Astrocyte of the hippocampus (primary cell): ENCODE measurements at places on chromosomes 7 and 10.

- no peak for DNase-seq
Measured at GRCh38 chr10:86218160-86218559, 148.4 kb downstream of the GRID1 start.

DNA sequence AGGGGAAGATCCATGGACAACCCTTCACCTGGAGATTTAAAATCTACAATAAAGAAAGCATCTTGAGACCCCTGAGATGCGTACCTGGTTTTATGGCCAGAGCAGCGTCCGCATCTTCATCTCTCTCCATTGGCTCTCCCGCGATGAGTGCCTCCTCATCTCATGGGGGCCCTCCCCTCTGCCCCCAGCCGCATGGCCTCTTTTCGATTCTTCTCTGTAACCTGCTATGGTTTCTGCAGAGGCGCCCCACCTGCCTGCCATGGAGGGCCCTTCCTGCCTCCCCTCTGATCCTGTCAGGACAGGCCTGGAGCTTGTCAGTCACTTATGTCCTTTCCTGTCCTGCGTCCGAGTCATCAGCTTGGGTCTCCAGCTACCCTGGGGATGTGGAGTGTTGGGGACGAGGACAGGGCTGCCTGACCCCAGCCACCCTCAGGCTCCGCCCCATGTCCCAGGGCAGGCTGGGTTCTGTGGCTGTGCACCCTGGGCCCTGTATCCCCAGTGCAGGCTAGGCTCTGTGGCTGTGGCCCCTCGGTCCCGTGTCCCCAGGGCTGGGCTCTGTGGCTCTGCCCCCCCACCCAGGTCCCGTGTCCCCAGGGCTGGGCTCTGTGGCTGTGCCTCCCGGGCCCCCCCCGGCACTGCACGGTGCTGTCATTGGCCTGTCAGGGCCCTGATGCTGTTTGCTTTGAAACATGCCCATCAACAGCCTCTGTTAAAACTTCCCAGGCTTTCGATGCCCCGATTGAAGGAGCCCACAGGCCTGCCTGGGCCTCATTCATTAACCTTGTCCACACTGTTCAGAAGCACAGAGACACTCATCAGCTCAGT is 99.8 kb downstream of the WDR37 start:
- no peak for DNase-seq

DNA sequence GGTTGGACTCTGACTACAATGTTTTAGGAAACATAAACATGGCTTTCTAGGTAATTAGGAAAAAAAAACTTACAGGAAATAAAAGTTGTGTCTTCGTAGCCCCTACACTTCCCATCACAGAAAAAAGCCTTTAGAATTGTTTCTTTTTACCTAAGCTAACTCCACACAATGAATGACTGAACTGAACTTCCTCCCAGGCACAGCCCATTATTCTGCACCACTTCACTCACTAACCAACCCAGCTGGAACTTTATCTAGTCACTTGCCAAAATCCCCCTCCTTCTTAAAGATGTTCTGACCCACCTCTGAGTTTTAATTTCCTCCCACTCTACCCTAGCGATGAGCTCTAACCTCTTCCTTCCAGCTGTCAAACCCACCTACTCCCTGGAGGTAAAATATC is 91.7 kb upstream of the MEOX2 start:
- no peak for DNase-seq

DNA sequence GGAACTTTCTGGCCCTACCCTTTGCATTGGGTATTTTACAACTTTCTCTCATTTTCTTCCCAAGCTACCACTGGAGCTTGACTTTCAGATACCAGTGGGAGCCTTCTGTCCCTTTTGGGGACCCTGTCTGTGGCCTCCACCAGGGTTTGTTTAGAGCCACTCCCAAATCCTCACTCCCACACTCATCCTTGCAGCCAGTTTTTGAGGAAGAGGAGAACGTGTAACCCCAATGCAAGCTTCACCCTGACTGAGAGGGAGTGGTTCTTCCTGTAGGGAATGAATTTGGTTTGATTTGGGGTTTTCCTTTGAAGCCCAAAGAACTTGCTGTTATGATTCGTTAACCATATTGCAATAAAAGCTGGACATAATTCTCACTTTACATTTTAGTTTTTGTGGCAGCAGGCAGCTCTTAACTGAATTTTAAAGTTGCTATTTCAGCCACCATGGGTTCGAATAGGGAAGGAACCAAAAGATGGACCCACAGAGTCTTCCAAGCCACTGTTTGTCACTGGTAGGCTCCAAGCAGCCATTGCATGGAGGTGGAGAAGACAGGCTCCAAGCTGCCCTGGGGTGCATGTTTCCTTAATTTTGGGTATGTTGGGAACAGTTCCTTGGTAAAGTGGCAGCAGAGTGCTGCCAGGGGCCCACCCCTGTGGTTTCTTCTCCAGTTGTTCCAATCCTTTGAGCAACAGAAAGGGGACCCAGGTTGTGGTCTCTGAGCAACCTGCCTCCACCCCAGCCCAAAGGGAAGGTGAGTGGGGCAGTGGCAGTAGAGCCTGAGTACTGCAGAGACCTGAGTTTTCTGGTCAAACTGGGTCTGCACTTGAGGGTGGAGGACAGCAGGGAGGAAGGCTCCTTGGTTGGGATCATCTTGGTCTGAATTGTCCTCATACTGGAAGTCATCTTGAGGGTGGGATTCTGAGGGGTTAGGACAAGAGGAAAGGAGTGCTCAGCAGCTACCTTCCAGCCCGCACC is 5.1 kb downstream of the EVX1 start:
- no peak for DNase-seq

- peak; percentile 34 for DNase-seq
Measured at GRCh38 chr10:111281516-111281915, 204.7 kb downstream of the ADRA2A start.

- DNase-seq = no peak
Measured at GRCh38 chr10:119101366-119102098, 2.4 kb upstream of the DENND10 start.

GRCh38 chr10:109205929-109206585 is 717.3 kb downstream of the XPNPEP1 start:
- peak; percentile 81 for DNase-seq

DNA sequence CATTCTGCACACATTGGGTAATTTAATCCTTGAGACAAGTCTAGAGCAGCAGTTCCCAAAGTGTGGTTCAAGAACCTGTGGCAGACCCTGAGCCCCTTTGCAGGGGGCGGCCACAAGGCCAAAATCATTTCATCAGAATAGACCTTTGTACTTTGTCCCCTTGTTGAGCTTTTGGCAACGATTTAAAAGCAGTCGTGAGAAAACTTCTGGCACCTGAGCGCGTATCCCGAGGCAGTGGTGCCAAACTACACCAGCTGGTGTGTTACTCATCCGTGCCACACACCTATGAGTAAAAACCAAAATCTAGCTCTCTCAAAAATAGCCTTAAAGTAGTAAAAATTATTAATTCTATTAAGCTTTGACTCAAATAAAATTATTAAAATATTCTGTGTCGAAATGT is 306.8 kb downstream of the SDK1 start:
- DNase-seq = no peak

DNA sequence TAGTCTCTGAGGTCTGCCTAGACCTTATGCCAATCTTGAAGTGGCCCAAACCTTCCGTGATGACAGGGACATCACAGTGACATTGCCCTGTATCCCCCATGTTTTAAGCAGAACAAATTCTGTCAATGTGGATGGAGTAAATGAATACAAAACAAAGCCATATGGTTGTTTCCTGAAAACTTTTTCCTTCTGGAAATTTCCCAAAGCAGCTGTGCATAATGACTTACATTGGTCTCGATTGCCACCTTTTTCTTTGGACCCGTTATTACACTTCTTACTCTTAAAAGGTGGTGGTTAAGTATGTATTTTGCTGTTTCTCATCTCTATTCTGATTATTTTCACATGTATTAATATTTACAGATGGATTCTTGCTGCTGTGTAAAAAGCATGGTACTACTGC is 411.2 kb upstream of the KLF6 start:
- no peak for DNase-seq

DNA sequence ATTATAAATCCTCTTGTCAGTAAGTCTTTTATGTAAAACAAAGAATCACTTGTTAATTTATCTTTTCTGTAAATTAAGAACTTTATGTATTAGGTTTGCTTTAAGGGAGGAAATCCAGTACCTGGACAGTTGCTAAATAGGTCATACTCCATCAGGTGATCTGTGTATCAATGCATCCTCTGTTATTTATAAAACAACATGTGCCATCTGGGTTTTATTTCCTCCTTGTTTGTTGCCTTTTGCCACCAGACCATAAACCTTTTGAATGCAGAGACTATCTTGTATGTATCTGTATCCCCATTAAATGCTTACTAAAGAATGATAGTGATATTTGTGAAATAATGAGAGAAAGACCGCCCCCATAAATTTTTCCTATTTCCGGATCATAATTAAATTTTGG is 70.0 kb downstream of the SLC35B4 start:
- no peak for DNase-seq

GRCh38 chr7:9498303-9498702 is 1064.9 kb downstream of the NXPH1 start:
- DNase-seq = no peak

GRCh38 chr10:102322914-102323313 is 72.6 kb upstream of the NFKB2 start:
- peak; percentile 49 for DNase-seq

DNA sequence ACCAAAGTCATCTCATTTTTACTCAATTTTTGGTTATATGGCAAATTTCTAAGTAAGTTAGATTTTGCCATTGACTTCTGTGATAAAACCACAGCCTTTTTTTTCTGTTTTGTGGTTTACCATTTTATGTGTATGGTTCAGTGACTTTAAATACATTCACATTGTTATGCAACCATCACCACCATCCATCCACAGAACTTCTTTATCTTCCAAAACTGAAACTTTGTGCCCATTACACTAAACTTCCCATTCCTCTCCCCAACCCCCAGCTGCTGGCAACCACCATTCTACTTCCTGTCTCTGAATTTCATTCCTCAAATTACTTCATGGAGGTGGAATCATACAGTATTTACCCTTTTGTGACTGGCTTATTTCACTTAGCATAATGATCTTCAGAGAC is 280.4 kb upstream of the TCERG1L start:
- DNase-seq = no peak

- DNase-seq = no peak
Measured at GRCh38 chr10:93173967-93174845, 100.5 kb downstream of the CYP26A1 start.

- DNase-seq = no peak
Measured at GRCh38 chr10:112332022-112332421, 41.9 kb upstream of the ACSL5 start.

GRCh38 chr10:30898964-30899363 is 132.7 kb downstream of the ZNF438 start:
- no peak for DNase-seq

GRCh38 chr10:4162571-4163286 is 377.7 kb upstream of the KLF6 start:
- peak; percentile 13 for DNase-seq

GRCh38 chr7:124758327-124758726 is 7.3 kb downstream of the GPR37 start:
- DNase-seq = no peak

GRCh38 chr7:126635545-126635944 is 617.2 kb downstream of the GRM8 start:
- no peak for DNase-seq

DNA sequence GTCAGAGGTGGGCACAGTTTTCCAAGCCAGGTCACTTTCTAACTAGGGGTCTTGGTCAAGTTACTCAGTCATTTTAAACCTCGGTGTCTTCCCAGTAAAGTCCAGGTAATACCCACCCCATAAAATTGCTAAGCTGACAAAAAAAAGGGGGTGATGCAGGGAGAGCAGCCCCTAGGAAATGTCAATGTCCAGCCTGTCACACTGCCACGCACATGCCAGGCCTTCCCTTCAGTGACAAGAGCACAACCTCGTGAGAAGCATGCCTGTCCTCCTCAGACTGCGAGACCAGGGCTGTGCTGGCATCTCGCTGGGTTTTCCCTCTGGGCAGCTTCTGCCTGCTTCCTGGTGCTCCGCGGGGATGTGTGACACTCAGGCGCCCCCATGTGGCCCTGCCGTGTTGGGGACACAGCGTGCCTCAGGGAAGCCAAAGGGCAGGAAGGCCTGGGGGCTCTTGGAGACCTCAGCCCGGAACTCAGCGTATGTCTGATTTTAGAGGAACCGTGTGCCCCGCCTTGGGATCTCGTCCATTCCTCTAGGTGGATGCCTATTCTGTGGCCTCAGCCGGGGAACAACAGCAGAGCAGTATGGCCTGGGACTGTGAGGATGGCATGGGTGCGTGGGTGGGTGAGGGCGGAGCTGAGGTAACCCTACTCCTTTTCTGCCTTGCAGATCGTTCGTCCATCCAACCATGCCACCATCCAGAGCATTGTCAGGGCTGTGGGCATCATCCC is 10.2 kb upstream of the GDF2 start:
- DNase-seq = peak; percentile 88

DNA sequence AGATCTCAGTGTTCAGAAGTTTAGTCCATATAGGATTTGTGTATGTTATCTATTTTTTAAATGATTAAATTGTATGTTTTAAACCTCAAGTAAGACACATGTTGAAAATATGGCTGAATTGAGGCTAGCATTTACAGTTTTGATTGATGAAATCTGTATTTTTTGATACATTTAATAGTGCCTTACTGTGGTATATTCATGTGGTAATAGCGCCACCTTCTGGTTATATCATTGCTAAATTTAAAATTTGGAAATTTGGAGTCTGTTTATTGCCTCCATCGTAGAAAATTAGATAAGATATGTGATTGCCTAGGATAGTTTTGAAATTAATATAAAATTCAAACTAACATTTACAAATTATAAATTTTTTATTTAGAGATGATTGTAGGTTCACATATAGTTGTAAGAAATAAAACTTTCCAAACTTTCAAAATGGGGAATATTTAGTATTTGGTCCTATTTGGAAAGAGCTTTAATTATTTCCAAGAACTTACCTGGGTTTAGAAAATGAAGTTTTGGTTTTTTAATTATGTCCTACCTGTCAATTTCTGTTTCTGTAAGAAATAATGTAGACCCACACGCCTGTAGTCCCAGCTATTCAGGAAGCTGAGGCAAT is 19.1 kb upstream of the ARMS2 start:
- peak; percentile 57 for DNase-seq

DNA sequence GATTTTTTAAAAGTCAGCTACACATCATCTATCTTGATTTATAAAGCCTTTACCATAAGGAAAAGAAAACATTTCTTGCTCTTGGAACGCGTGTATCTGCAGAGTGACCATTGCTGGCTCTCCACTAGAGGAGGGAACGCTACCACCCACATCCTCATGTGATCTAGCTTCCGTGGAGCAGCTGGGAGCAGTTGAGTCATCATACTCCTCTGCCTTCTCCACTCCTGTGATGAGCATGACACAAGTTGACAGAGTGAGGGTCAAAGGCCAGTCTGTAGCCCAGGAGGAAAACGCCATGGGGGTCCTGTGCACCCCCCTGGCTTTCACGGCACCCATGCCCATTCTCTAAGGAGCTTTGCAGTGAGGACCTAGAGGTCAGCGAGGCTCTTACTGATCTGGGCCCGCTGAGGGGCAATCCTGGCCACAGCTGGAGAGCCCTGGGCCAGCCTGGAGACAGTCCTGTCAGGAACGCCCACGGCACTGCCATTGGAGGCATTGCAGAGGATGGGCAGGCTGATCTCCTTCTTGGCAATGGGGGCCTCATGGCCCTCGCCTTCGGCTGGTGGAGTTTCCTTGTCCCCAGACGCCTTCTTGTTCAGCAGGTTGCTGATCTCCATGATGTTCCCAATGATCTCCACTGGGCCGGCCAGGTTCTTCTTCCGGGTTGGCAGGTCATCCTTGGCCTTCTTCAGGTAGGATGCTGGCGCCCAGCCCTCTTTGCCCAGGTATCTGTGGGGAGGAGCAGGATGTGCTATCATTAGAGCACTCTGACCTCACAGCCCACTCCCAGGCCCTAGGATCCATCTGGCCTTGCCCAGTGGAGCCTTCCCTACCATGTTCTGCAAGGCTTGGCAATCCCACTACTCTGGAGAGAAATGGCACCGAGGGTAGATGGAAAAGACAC is 119.2 kb downstream of the NEURL1 start:
- DNase-seq = no peak
